ENCODE measurements at places on chromosomes 1 and 21. TPM values are rescaled to one million over a fixed set of nuclear protein-coding genes. Genes with fewer than 3 reads are reported as not detected.
A peak's percentile ranks its signal among the peaks of the same experiment; 100 is the strongest.

The FCRLB gene
- not detected for total RNA-seq

The C1QTNF12 gene
- total RNA-seq: 1.3 TPM

The SFN gene
- total RNA-seq: not detected

The FHAD1 gene
- not detected for total RNA-seq

The HMGCS2 gene
- total RNA-seq: not detected

The LCA5L gene
- total RNA-seq: 0.92 TPM

The INSRR gene
- not detected for total RNA-seq

The ERG gene
- total RNA-seq: 33.4 TPM

The PRPF38A gene
- total RNA-seq: 26.4 TPM

The ADGRL4 gene
- 4.9 TPM for total RNA-seq

GRCh38 chr1:115173151-115173550 is 83.8 kb upstream of the TSPAN2 start:
- H3K36me3 ChIP-seq: no peaks in the 10 kb centered on the region
- no peak overlapping the region for H3K27ac ChIP-seq
- H3K27me3 ChIP-seq: no peaks in the 10 kb centered on the region
- no peak for DNase-seq
- no peak overlapping the region for H3K4me3 ChIP-seq

DNA sequence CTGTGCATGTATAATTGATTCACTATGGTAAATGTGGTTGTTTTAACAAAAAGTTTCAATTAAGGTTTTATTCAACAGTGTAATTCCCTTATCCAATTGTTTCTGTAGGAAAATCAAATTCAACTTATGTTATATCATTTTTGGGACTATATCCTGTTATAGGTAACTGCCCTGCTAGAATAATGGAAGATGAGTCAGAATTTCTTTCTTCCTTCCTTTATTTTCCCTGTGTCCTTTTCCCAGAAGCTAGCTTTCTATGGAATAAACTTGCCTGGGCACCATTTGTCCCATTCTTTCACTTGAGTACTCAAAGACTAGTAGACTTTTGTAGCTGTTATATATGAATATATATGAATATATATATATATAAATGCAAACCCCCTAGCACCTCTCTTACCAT is 301.3 kb downstream of the TM2D1 start:
- H3K27me3 ChIP-seq: no peaks in the 10 kb centered on the region
- H3K36me3 ChIP-seq: peaks cover 5% of the 10 kb centered on the region
- H3K4me3 ChIP-seq: no peak overlapping the region
- no peak for DNase-seq
- no peaks in the 10 kb centered on the region for H3K4me1 ChIP-seq

DNA sequence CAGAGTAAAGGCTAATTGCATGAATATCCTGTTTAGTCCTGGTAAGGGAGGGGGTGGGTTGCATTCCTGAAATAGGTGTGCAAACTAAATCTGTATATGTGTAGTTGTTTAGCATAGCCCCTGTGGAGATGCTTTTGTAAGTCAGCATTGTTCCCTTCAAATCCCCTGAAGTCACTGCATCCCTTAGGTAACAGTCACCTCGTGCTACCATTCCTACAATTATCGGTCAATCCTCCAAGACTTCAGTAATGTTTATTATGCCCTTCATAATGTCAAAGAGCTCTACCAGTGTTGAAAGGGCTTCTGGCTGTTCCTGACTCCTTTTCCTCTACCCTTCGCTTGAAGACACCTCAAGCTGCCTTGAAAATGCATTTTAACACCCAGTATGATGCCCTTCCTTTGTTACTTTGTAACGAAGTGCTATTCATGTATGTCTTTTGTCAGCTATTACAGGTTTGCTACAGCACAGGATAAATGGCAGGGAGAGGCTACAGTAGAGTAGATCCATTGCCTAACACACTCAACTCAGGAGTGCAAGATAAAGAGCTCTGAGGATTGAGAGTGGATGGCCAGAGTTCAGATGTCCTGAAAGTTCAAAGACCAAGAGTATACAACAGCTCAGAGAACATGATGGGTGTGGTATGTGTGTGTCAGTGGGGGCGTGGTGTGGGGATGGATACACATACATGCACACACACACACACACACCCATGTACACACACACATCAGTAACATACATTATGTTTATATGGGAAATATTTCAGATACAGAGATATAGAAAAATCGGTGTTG is 27.4 kb upstream of the FOXD3 start:
- H3K27me3 ChIP-seq: peaks cover 8% of the 10 kb centered on the region
- H3K27ac ChIP-seq: no peak overlapping the region
- peaks cover 4% of the 10 kb centered on the region for H3K4me1 ChIP-seq

- no peak for DNase-seq
- H3K36me3 ChIP-seq: peaks cover 2% of the 10 kb centered on the region
- peaks cover 14% of the 10 kb centered on the region for H3K4me1 ChIP-seq
- H3K4me3 ChIP-seq: no peak overlapping the region
These were observed 16.6 kb downstream of the SMIM12 start for GRCh38 chr1:34842952-34843371.

GRCh38 chr1:230327892-230328284 is 98.2 kb downstream of the PGBD5 start:
- no peak for DNase-seq
- peaks cover 5% of the 10 kb centered on the region for H3K36me3 ChIP-seq
- peaks cover 8% of the 10 kb centered on the region for H3K4me1 ChIP-seq
- H3K27ac ChIP-seq: no peak overlapping the region
- H3K27me3 ChIP-seq: no peaks in the 10 kb centered on the region

GRCh38 chr1:172637522-172637921 is 21.4 kb upstream of the FASLG start:
- H3K4me3 ChIP-seq: no peak overlapping the region
- DNase-seq: no peak
- no peak overlapping the region for H3K27ac ChIP-seq
- no peaks in the 10 kb centered on the region for H3K27me3 ChIP-seq

DNA sequence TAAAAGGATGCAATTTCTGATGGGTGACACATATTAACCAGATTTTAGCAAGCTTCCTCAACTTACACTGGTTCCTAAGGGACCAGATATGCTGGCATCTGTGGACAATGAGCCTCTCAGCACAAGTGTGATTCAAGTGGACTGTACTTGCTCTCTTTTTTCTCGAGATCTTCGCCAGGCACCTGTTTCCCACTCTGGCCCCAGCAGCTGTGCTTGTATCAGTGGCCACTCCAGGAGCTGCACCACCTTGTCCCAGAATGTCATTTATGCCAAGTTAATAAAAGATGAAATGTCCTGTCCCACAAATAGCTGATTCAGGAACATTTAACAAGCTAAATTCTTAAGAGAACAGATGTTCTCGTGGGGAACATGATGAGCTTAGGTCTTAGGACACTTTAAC is 14.6 kb downstream of the C1orf198 start:
- H3K4me1 ChIP-seq: peaks cover 100% of the 10 kb centered on the region
- H3K27ac ChIP-seq: peak overlapping the region; percentile 97
- H3K27me3 ChIP-seq: no peaks in the 10 kb centered on the region
- DNase-seq: no peak

GRCh38 chr1:203558064-203558760 is 64.3 kb downstream of the OPTC start:
- H3K4me3 ChIP-seq: no peak overlapping the region
- H3K36me3 ChIP-seq: no peaks in the 10 kb centered on the region
- DNase-seq: no peak

DNA sequence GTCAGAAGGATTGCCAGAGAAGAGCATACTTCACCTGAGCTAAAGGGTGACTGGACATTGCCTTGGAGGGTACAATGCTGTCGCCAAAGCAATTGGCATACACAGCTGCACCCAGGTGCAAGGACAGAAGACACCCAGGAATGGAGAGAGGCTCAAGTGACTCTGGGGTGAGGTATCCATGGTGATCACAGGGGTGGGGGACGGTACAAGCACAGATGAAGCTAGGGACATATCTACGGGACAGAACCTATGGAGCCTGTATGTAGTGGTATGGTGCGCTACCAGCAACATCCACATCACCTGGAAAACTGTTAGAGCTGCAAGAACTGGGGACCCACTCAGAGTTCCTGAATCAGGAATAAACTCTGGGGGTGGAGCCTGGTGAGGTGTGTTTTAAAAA is 286.1 kb downstream of the PCP4 start:
- peaks cover 5% of the 10 kb centered on the region for H3K27me3 ChIP-seq
- H3K4me3 ChIP-seq: no peak overlapping the region
- no peak overlapping the region for H3K27ac ChIP-seq
- H3K36me3 ChIP-seq: no peaks in the 10 kb centered on the region
- no peaks in the 10 kb centered on the region for H3K4me1 ChIP-seq

- no peak overlapping the region for H3K27ac ChIP-seq
- H3K27me3 ChIP-seq: no peaks in the 10 kb centered on the region
- no peaks in the 10 kb centered on the region for H3K4me1 ChIP-seq
- no peaks in the 10 kb centered on the region for H3K36me3 ChIP-seq
These were observed 42.6 kb downstream of the TESK2 start for GRCh38 chr1:45448357-45448756.

GRCh38 chr1:59997479-59998115 is 71.0 kb upstream of the CYP2J2 start:
- H3K4me3 ChIP-seq: no peak overlapping the region
- no peaks in the 10 kb centered on the region for H3K36me3 ChIP-seq
- H3K27ac ChIP-seq: peak overlapping the region; percentile 13
- DNase-seq: no peak
- H3K4me1 ChIP-seq: peaks cover 78% of the 10 kb centered on the region

DNA sequence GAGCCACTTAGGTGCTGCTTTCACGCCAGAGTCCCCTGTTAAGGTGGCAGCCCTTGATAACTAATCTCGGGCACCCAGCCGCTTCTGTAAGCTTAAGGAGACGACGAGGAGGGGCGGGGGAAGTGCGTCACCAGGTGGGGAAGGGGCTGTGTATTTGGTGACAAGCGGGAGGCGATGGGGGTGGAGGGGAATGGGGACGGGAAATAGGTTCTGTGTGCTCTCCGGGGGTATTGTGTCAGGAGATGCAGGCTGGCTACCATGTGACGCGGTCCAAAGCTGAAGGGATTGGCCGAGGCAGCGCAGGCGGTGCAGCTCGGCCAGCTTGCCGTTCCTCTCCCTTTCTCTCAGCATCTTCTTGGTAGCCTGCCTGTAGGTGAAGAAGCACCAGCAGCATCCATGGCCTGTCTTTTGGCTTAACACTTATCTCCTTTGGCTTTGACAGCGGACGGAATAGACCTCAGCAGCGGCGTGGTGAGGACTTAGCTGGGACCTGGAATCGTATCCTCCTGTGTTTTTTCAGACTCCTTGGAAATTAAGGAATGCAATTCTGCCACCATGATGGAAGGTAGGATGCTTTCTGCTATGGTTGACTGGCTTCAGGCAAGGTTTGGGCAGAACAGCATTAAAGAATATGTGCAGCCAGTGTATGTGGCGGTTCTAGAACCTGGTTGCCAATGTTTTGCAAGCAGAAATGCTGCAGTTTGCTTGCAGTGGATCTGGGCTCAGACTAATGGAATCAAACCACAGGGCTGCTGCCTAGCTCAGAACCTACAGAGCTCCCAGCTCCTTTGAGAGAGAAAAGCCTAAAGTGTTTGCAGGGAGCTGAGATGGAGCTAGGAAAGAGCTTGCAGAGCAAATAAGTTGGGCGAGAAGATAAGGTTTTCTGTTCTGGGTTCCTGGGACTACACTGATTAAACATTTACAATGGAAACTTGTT is at the start of gene SGIP1:
Gene SGIP1 (plus strand): TSS at position 350 of the 937 bp plus-strand sequence. CDS start 206 bp downstream, at position 556.
- H3K36me3 ChIP-seq: no peaks in the 10 kb centered on the region
- peak within 1 kb of the TSS; percentile 81 for H3K4me3 ChIP-seq
- H3K4me1 ChIP-seq: peaks cover 66% of the 10 kb centered on the region
- DNase-seq: peak; percentile 67

All from chondrocyte (in vitro differentiated cells).